ENCODE measurements at places on chromosomes 13 and 19.

DNA sequence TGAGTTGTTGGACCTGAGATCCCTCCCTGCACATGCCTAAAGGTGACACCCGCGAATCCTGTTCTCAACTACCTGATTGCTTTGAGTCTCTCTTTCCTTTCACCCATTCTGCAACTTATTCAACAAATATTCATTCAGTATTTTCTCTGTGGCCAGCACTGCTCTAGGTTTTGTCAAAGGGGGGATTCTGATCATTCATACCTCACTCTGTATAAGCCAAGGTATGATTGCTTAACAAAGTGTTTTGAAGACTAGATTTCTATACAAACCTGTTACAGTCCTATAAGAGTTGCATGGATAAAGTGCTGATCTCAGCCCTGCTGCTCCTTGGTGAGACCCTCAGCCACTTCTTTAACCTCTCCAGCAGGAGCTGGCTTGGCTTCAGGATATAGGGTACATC lies 409.7 kb downstream of the KCNRG start:
- no peak for DNase-seq

GRCh38 chr19:29383696-29384095 lies 142.1 kb upstream of the VSTM2B start:
- DNase-seq = no peak

DNA sequence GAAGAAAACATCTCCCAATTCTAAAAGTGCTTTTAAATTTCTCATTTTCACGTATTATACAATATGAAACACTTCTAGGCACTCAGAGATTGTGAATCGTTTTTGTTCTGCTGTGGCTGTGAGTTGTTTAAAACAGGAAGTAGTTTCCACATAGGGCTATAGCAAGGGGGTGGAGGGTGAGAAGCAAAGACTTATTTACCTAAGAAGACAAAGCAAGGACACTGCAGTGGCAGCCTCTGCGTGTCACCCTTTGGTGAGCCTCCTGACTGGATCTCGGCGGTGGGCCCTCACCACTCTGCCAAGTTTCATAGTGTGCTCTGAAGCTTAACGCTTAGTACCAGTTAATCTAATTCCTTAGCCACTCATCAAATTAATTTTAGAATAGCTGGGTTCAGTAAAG lies 56.8 kb downstream of the TNFSF13B start:
- no peak for DNase-seq

GRCh38 chr13:90352763-90353162 lies 994.7 kb upstream of the MIR17HG start:
- no peak for DNase-seq

GRCh38 chr19:49793561-49793840 lies 19.6 kb downstream of the FUZ start:
- no peak for DNase-seq

- DNase-seq = no peak
Observed at GRCh38 chr13:97388373-97388772, 45.6 kb upstream of the RAP2A start.

DNA sequence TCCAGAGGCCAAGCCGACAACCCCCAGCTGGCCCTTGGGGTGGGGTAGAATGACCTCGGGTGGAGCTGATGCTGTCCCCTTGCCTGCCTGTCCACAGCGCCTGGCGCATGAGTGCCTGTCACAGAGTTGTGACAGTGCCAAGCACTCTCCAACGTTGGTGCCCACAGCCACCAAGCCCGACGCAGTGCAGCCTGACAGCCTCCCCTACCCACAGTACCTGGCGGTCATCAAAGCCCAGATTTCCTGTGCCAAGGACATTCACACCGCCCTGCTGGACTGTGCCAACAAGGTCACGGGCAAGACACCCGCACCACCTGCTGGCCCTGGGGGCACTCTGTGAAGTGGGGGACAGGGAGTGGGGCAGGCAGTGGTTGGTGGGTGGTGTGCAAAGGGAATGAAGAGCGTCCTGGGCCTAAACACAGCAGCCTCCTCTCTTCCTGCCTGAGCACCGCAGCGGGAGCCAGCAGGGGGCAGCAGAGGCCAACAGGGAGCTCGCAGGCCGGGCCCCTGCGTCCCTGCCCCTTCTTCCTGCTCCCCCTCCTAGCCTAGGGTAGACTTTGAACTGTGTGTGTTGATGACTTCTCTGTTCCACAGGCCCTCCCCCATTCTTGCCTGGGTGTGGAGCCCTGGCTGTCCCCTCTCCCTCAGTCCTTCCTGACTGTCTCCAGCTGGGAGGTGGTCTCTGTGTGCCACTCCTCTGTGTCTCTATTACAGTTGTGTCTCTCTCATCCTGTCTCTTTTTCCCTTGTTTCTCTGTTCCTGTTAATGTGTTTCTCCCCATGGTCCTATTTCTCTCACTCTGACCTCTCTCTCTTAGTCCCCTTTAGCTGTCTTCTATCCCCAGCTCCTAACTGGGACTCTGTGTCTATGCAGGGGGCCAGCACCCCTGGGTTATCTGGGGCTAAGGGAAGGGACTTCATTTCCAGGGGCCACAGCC lies 6.5 kb downstream of the MED29 start:
- peak; percentile 93 for DNase-seq

GRCh38 chr13:93740334-93740733 lies 513.7 kb downstream of the GPC6 start:
- no peak for DNase-seq

- DNase-seq = no peak
Observed at GRCh38 chr13:30021611-30022010, 171.2 kb upstream of the UBL3 start.
